ENCODE measurements at places on chromosomes 7 and 10.

GRCh38 chr10:77795426-77796055 is 131.0 kb downstream of the DLG5 start:
- DNase-seq = no peak

DNA sequence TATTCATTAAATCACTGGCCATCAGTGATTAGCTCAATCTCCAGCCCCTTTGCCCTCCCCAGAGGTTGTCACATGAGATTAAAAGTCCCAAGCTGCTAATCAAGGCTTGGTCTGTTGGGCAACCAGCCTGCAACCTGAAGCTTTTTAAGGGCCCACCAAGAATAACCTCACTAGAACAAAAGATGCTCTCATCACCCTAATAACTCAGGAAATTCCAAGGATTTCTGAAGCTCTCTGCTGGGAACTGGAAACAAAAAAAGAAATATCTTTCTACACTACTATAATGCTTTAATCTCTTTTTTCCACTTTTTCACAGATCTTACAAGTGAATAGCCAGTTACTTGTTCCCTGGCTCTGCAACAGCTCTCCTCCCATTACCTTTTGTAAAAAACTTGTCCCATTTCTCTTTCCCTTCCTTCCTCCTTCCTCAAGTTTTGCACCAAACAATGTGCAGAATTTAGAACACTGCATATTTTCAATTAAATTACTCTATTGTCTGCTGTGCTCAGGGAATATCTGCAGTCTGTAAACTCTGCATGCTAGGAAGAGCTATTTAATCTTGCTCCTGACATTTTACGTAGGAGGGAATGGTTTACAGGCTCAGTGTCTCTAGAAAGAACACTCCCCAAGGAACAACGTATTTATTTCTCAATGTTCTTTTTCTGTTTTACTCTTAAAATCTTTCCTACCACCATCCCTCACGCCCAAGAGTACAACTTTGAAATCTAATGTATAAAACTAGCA is 169.1 kb downstream of the IMMP2L start:
- no peak for DNase-seq

- DNase-seq = no peak
These were observed 29.4 kb downstream of the RABGEF1 start for GRCh38 chr7:66769833-66770512.

- DNase-seq = no peak
These were observed 15.7 kb downstream of the HPS1 start for GRCh38 chr10:98431016-98431415.

GRCh38 chr10:125060482-125060825 is 99.9 kb downstream of the CTBP2 start:
- DNase-seq = no peak

- no peak for DNase-seq
These were observed 140.1 kb downstream of the PLXNA4 start for GRCh38 chr7:132436121-132436520.

GRCh38 chr10:9301554-9301953 is 1247.1 kb downstream of the GATA3 start:
- no peak for DNase-seq

- DNase-seq = no peak
These were observed 23.4 kb downstream of the TBXAS1 start for GRCh38 chr7:139852482-139852845.

DNA sequence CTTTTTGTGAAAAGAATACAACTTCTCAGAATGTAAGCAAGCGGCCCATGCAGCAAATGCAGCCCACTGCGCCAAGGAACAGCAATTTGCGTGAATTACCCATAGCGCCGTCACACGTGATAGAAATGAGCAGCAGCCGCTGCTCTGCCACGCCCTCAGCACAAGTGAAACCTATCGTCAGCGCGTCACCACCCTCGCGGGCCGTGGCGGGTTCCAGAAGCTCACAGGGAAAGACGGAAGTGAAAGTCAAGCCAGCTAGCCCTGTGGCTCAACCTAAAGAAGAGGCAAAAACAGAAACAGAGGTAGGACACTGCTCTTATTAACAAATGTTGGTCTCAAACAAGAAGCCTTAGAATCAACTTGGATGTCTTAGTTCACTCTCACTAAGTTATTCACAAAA is 70.5 kb downstream of the SHH start:
- no peak for DNase-seq

GRCh38 chr7:919924-920341 is 34.5 kb downstream of the ADAP1 start:
- no peak for DNase-seq

- DNase-seq = no peak
These were observed 38.6 kb upstream of the TNKS2 start for GRCh38 chr10:91759581-91759986.

- peak; percentile 64 for DNase-seq
These were observed 2.0 kb upstream of the LZTS2 start for GRCh38 chr10:100997360-100998182.

DNA sequence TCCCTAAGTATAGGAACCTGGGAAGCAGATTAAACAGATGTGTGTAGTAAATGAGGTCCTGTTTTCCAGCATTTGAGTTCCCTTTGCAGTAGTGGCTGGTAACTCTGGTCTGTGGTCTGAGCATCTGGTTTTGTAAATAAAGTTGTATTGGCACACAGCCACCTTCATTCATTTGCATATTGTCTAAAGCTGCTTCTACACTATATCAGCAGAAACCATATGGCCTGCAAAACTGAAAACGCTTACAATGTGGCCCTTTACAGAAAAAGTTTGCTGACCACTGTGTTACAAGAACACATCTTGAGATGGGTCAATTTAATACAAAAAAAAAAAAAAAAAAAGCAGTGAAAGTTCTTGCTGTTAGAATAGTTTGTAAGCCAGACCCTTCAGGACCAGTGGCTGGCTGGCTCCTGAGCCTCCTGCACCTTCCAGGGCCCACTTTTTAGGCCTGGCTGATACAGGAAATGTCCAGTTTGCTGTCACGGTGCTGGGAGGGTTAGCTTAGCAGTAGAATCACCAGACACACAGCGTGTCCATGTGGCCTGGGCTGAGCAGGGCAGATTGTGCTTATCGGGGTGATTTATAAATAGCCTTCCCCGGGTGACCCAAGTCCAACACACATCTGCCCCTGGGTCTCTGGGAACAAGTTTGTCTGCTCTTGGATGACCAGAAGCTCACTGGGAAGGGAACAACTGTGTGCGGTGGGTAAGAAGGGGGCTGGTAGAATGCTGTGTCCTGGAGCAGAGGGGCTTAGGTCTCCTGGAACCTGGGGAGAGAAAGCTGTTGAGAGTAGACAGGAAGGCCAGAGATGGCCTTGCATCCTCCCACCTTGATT is 1.4 kb downstream of the C10orf71 start:
- no peak for DNase-seq

- DNase-seq = no peak
These were observed 32.2 kb upstream of the SEMA3A start for GRCh38 chr7:84226759-84227158.

- DNase-seq = no peak
These were observed 103.4 kb downstream of the SRPK2 start for GRCh38 chr7:105285118-105285874.

DNA sequence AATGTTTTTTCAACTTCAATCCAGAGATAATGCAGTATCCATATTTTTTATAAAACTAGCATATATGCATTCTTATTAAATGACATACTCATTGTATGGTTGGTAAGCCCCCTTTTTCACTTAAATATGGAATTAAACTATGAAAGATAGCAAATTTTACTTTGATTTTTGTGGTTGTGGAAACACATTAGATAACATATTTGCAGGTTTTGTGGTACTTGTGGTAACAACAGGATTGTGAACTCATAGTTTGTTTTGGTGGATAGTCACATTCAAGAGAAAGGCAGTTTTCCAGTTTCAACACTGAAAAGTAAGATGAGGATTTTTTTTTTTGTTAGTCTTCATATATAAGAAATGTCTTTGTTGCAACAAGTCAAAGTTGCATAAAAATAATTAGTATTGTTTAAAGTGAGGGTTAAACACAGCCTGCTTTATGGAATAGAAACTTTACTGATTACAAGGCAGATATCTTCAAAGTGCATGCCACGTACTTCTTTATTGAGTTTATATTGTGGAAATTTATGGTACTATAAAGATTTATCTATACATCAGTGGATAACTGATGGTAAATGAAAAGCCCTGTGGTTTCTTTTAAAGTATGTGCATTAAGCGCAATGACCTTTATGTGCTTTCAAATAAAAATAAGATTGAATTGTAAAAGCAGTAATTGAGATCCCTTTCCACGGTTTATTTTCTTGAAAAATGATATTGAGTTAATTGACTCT is 39.7 kb upstream of the SEMA3D start:
- no peak for DNase-seq

DNA sequence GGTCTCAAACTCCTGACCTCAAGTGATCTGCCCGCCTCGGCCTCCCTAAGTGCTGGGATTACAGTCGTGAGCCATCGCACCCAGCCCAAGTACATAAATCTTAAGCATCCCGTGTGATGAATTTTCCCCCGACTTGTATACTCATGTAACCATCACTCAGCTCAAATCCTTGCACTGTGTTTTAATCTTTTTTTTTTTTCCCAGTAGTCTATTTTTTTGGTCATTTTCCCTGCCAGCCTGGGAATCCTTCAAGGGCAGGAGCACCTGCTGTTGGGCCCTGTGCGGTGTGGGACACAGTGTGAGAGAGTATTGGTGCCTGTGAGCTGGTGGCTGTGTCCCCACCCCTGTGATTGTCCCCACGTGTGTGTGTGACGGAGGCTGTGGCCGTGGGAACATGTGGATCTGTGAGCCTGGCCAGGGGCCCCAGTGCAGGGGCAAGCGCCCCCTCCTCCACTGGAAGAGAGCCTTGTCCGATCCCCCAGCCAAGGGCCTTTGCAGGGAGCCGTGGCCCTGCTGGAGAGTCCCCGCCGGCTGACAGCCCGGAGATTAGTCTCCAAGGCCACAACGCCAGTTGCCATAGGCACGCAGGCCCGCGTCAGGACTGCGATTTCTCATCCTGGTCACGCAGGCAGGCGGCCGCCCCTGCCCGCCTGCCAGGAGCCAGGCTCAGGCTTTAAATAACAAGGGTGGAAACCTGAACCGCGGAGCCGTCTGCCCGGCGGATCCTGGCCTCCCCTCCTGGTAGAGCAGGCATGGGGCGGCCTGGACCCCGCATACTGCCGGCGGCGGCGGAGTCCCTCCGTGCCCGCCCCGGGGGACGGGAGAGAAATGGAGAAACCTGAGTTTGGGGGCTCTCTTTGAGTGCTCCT is 26.5 kb downstream of the GTF2IRD1 start:
- DNase-seq = no peak

DNA sequence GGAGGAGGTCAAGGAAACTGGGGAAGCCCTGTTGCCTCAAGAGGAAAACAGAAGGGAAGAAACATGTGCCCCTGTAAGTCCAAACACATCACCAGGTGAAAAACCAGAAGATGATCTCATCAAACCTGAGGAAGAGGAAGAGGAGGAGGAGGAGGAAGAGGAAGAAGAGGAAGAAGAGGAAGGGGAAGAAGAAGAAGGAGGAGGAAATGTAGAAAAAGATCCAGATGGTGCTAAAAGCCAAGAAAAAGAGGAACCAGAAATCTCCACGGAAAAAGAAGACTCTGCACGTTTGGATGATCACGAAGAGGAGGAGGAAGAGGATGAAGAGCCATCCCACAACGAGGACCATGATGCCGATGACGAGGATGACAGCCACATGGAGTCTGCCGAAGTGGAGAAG is 82.7 kb upstream of the SAMD8 start:
- DNase-seq = no peak

GRCh38 chr7:101466871-101467270 is 104.2 kb downstream of the COL26A1 start:
- no peak for DNase-seq

DNA sequence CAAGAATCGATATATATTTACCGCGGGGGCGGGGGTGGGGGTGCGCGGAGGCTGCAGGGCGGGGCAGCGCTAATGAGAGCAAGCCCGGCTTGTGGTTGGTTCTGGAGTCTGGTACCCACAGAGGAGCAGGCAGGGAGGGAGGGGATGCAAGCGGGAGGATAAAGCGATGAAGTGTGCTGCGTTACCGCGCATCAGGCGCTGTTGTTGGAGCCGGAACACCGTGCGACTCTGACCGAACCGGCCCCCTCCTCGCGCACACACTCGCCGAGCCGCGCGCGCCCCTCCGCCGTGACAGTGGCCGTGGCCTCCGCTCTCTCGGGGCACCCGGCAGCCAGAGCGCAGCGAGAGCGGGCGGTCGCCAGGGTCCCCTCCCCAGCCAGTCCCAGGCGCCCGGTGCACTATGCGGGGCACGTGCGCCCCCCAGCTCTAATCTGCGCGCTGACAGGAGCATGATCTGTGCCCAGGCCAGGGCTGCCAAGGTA is at the start of gene HECW1:
Gene HECW1 (plus strand): TSS at position 189 of the 482 bp plus-strand sequence. CDS start 131,259 bp downstream, outside the sequence.
- no peak for DNase-seq

DNA sequence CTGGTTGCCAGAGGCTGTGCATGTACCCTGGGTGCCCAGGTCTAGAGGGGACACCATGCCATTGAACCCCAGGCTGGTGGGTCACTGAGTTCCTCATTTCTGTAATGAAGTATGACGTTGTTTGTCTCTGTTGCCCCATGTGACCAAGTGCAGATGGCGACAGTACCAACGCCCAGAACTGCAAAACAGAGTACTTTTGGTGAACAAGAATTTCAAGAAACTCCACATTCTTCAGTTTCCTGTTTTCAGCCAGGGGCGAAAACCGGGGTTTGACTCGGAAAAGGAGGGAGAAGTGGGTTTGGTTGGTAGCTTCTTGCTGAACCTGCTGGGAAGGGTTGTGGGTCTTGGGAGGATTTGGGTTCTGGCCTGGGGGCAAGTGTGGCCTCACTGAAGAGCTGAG is 18.2 kb downstream of the CYP17A1 start:
- DNase-seq = no peak

DNA sequence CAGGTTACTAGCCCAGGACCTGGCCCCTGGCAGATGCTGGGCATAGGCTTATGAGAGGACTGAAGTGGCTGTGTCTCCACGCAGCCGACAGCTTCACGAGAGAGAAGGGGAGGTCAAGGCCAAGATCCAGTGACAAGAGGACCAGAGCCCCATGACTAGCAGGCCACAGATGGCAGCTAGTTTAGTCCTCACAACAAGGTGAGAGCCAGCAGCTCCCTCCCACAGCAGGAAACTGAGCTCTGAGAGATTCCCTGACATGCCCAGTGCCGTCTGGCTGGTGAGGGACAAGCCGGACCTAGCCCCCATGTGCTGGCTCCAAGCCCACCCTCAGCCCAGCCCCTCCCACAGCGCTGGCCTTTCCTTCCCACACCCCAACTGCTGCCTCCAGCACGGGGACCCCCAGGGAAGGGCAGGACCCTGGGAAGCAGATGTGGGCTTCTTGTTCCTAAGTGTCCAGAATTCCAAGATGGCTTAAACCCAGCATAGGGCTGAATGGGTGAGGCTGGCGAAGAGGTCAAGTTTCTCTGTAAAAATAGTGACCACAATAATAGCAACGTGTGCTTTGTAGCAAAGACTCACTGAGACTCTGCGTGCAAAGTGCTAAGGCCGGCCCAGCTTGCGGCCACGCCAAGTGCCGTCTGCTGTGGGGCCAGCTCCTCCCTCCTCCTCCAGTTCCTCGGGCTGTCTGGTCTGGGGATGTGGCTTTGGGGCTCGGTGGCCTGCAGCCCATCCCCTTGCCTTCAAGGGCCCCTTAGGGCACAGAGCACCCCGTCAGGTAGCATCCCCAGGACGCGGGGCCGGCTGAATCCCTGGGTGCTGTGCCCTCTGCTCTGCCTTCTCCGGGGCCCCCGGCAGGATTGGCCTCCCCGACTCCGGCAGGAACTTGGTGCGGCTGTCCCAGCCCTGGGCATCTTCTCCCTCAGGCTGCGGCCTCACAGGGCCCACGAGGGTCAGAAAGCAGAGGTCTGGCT is 7.8 kb upstream of the FAM20C start:
- DNase-seq = no peak

- DNase-seq = no peak
These were observed 112.0 kb upstream of the FGFR2 start for GRCh38 chr10:121710207-121710606.

- no peak for DNase-seq
These were observed 16.2 kb upstream of the BLNK start for GRCh38 chr10:96287392-96288105.
